ENCODE measurements at places on chromosomes 16 and 17.

DNA sequence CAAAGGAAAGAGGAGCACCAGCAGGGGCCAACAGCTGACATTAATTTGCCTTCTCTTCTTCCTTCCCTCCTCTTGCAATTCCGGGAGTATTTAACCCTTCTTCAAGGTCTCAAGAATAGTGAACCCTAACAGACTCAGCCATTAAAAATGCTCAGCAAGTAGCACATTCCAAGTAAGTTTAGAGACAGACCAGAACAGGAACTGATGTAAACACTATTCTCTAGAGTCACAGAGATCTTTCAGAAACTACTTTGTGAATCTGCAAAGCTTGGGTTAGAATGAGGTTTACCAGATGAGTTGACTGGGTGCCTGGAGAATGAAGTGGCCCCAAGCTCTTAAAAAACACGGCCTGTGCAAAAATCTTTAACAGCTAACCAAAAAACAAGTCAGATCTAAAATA, 50.9 kb downstream of the TEX2 start:
- DNase-seq: no peak

DNA sequence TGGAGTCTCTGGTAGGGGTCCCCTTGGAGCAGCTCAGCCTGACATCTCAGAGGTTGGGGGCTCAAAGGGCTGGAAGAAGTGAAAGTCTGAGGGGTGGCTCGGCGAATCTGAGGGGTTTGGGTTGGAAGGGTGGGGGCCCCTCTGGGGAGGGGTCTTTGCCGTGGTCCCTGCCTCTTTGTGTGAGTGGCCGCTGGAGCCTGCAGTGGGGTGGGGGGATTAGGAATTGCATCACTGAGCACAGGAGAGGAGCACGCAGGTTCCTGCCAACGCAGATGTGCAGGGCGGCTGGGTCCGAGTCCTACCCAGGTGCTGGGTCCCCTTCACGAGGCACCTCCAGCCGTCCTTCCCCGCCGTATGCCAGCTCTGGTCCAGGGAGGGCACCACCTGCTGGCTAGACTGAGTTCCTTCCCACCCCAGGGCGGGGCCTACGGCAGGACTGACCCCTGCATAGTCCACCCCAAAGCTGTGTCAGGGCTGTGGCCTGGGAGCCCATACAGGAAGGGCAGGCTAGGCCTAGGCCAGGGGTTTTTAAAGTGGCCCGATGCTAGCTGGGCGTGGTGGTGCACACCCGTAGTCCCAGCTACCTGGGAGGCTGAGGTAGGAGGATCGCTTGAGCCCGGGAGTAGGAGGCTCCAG, 9.9 kb downstream of the FMNL1 start:
- DNase-seq: no peak

DNA sequence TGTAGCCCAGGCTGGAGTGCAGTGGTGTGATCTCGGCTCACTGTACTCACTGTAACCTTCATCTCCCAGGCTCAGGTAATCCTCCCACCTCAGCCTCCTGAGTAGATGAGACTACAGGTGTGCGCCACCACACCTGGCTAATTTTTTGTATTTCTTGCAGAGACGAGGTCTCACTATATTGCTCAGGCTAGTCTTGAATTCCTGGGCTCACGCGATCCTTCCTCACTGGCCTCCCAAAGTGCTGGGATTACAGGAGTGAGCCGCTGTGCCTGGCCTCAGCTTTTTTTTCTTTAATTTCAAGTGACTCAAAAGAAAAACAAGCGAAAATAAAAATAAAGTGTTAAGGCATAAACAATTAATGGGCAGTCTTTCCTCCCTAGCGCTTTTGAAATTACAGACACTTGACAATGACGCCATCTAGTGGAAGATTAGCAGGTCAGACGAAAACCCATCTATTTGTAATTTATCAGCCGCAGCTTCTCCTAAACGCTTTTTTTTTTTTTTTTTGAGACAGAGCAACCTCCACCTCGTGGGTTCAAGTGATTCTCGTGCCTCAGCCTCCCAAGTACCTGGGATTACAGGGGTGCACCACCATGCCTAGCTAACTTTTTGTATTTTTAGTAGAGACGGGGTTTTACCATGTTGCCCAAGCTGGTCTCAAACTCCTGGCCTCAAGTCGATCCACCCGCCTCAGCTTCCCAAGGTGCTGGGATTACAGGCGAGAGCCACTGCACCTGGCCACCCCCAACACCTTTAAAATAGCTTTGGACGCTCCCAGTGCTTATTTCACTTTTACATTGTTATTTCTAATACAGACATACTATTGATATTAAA, 28.1 kb upstream of the PECAM1 start:
- DNase-seq: no peak

- DNase-seq: no peak
These were observed 1082.1 kb upstream of the RBFOX1 start for GRCh38 chr16:6250511-6250910.

DNA sequence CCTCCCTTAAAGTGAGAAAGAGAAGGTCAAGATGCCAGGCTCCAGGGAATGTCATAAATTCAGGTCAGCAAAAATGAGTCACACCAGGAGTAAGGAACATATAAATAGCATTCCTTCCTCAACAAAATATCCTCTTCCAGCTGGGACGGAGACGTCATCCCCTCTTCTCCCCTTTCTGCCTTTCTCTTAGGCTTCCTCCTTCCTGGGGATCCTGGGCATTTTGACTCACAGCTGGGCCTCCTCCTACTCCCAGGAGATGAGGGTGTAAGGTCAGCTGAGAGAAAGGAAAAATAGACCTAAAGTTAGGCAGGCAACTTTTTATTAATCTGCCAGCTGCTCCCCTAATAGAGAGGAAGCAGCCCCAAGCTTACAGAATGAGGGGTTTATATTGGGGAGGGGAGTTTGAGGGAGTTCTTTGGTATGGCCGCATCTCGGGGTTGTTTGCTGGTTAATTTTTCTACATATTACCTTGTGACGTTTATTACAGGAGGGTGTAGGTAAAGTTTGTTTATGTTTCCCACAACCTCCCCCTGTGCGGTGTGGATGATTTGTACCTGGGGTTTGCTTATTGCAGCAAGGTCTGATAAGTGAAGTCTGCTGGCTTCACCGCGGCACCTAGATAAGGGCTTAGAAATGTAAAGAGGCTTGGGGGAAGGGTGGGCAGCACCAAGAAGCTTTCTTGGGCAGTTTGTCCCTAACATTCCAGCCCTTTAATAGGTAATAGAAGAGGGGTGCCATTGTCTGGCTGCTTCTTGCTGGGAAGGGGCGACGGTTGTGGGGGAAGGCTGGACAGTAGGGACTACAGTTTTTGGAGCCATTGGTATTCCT, 7.1 kb upstream of the ZNF747 start:
- DNase-seq: no peak

DNA sequence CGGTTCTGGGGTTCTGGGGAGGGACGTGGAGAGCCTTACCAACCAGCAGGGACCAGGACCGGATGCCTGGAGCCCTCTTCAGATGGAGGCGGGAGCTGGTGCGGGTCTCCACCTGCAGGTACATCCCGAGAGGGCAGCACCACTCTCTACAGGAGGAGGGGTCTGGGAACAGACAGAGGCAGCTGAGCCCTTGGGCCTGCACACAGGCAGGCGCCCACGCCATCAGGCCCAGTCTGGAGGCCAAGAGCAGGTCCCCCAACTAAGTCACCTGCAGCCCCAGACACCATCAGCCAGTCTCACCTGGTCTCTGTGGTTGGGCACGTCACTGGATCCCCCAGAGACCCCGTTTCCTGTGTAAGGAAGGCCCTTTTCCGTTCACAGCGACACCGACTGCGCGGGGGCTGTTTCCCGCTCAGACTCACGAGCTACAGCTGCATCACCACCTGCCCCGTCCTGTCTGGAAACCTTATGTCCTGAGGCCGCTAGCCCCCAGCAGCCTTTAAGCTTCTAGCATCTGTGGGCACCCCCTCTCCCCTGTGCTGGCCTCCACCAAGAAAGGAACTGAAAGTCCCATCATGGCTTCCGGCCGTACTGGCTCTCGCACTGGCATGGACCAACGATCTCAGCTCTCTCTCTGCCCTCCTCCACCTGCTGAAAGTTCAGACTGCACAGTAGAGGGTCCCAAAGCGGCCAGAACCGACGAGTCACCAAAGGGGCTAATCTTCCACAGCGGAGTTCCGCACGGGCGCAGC, 1.2 kb downstream of the CYBC1 start:
- DNase-seq: no peak

GRCh38 chr17:78049609-78050008, 78.9 kb downstream of the TMC6 start:
- DNase-seq: no peak

DNA sequence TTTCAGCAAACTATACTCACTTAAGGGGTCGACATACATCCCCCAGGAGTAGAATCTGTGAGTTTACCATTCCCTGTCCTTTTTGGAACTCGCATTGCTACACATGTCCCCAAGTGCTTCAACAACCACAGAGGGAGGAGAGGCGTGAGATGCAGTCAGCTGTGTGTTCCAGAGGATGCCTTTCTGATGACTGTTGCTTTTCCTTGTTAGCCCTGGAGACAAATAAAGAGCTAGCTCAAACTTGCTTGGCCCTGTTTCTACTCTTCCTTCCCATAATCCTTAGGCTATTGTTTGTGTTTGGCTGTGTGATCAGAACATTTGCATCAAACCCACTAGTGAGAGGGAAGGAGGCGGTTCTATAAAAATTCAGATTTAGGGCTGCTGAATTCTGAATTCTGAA, 264.0 kb downstream of the ENGASE start:
- no peak for DNase-seq

DNA sequence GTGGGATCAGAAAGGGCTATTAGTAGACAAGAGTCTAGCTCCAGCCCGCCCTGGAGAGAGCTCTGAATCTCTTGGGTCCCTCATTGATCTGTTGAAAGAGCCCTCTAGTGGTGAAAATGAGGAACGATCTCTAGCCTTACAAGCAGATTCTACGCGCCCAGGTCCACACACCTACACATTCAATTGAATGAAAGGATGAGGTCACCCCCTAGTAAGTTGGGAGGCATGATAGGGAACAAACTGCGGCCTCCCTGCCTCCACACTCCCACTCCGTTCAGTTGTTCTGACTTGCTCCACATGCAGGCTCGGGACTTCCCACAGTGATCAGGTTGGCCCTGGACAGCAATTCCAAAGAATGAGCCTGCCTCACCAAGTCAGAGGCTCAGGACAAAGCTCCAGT, 2.9 kb upstream of the CACNG3 start:
- DNase-seq: no peak

GRCh38 chr16:64742455-64743223, 379.2 kb downstream of the CDH11 start:
- no peak for DNase-seq

DNA sequence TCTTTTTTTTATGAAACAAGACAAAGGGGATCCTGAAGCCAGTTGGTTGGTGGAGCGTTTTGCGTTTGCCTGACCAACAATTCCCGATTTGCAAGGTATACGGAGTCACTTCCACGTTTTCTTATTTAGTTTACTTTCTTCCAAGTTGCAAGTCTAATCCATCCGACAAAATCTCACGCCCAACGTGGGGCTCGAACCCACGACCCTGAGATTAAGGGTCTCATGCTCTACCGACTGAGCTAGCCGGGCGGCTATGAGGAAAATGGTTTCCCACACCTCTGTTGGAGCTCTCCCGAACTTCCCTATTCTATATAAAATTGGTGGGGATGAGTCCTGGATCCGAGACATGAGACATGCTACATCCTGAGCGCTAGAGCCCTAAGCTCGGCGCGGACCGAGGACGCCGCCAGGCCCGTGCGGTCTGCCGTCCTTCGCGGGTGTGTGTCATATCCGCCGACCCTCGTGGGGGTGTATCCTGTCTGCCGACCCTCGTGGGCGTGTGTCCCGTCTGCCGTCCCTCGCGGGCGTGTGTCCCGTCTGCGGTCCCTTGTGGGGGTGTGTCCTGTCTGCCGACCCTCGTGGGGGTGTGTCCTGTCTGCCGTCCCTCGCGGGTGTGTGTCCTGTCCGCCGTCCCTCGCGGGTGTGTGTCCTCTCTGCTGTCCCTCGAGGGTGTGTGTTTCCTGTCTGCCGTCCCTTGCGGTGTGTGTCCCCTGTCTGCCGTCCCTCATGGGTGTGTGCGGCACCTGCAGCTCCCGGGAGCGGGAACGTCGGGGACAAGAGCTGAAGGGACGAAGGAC, 22.6 kb downstream of the ZNF213 start:
- no peak for DNase-seq

DNA sequence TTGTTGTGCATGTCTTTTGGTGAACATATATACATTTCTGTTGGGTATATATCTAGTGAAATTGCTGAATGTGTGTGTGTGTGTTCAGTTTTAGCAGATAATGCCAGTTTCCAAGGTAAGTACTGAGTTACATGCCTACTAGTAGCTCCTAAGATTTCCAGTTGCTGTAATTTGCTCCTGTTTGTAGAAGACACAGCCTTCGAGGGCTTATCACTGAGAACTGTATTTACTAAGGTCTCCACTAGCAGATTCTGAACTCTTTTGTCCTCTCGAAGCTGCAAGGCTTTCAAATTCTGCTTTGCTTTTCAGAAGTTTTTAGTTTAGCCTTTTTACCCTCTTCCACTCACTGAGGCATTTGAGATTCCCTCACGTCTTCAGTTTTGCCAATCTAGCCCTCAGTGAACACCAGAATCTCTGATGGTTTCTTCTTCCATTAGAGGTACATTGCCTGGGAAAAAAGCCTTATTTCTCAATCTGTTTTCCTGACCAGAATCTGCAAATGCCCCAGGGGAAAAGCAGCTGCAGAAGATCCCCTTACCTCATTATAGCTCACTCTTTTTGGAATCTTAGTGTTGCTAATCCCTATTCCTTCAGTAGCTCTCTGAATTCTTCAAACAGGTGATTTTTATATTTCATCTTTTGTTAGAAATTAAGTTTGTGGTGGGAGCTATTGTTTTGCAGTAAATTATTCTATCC, 52.9 kb downstream of the NF1 start:
- DNase-seq: no peak

DNA sequence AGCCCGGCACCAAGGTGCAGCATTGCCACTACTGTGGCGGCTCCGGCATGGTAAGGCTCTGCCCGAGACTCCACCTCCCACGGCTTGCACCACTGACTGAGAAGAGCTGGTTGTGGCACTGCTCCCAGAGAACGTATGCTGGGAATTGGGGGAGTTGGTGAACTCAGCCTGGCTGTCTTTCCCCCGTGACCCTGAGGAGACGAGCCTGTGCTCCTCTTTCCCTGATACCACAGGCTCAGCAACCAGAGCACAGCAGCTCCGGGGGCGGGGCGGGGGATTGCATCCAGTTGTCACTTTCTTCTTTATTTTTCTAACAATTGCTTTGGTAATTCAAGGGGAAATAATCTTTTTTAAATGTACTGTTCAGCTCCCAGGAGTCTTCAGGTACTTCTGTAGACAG, 16.7 kb downstream of the DNAJA3 start:
- no peak for DNase-seq

DNA sequence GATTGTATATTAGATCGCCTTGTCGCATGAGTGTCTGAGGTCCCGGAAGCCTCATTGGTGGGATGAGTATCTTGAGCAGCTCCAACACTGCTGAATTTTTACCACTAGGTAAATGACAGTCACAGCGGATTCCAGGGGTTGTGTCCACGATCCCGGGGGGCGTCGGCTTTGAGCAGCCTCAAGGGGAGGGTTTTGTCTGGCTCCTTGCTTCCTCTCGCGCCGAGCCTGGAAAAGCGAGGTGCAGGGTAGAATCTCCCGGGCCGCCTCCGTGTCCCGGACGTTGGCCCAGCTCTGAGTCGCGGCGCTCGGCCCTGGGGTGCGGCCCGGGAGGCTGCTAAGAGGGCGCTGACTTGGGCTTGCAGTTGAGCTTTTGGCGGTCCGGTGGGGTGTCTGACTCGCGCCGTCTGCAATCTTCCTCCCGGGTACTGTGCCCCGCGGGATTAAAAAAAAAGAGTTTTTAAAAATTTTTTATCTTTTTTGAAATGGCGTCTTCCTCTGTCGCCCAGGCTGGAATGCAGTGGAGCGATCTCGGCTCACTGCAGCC, 4.5 kb downstream of the OR1F1 start:
- DNase-seq: no peak
